Right lung (tissue), 10 donors: ENCODE measurements at places on chromosomes 6 and 20. TPM values are rescaled to one million over a fixed set of nuclear protein-coding genes. Genes with fewer than 3 reads are reported as not detected.

PNPLA1 gene
- polyA plus RNA-seq, result 0.21 TPM

CRISP2 gene
- polyA plus RNA-seq, result 1.2 TPM

HLA-F gene
- polyA plus RNA-seq, result 17.7 TPM

CYP21A2 gene
- 0.63 TPM for polyA plus RNA-seq

- no peak for DNase-seq
Measured at GRCh38 chr6:101878554-101879276, 485.2 kb downstream of the GRIK2 start.

DNA sequence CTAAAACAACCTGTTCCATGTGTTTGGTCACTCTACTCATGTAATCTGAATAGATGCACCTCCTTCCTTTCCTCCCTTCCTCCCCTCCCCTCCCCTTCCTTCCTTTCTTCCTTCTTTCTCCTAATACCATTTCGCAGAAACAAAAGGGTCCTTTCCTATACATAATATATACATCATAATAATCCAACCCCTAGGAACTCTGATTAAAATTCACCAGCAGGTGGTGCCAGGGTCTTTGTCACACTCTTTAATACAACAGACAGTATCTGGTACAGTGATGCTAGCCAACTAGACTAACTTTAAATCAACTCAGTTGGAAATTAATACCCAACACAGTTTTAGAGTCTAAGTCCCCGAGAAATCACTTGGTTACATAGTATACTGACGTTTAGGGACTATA lies 181.2 kb upstream of the SHLD1 start:
- DNase-seq, result peak; percentile 26

DNA sequence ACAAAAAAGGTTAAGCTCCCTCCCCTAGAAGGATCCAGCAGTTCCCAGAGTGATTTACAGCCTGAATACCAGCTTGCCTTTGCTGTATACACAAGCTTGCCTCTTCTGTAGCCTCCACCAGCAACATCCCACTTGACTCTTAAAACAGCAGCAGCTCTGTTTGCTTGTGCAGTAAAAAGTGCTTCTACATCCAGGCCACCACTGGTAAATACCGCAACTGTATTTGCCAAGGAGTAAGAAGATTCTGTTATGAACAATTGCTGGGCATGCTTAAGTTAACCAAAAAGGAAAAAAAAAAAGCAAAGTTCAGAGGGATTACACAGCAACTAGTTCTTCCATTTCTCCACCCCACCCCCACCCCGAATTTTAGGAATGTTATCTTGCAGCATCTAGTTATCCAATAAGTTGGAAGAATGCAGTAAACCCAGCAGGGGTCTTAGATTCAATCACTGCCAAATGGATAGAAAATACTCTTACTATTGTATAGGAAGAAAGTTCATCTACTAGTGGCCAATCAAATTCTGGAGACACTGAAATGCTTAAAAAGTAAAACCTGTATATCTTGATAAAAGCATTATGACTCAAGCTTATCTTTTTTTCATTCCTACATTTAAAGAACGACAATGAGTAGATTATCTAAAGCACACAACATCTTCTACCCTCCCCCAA lies 4.8 kb downstream of the SALL4 start:
- DNase-seq, result no peak

- no peak for DNase-seq
Measured at GRCh38 chr6:169803816-169804340, 52.5 kb downstream of the ERMARD start.

GRCh38 chr6:24859132-24859531 lies 60.4 kb upstream of the ARMH2 start:
- DNase-seq, result no peak

GRCh38 chr6:88666901-88667300 lies 296.5 kb downstream of the RNGTT start:
- DNase-seq, result no peak

DNA sequence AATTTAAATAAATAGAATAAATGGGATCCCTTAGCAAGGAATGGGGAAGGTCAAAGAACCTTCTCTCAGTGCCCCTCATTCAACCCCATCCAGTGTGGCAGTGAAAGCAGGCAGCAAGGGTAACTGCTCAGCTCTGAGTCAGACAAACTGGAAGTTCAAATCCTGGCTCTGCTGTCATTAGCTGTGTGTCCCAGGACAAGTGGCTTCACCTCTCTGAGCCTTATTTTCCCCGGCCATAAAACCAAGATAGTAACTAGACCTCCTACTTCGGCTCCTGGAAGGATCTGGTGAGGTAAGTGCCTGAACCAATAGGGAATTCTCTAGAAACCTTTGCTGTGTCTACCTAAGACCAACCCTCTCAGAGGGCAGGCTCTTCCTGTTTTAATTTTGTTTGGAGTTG lies 4.1 kb downstream of the GHRH start:
- no peak for DNase-seq

DNA sequence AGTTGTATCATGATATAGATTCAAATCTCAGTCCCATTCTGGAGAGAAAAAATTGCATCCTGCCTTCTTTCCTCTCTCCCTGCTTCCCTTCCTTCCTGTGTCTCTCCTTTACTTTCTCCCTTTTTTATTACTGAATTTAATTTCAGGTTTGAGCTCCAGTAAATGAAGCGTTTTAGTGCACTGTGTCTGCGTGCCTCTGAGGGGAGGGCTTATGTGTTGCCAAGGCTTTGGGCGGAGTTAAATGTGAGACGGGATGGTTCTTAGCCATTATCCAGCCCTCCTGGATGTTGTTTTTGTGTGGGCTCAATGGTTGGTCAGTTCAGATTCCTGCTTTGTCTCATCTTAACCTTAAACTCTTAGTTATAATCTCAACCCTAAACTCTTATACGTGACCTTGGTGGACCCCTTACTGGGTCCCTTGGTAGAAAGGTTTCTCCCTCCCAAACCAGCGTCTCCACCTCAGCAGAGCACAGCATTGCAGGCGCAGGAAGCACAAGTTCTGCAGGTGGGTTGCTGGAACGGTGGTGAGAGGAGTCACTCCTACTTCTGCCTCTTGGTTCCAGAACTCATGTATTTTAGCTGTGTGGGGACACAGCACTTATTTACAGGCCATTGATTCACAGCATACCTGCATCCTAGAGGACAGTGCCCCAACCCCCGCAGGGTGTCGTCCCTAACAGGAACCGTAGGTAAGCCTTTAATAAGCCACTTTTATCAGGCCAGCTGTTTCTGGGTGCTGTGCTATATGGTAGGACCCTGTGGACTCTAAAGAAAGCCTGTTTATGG lies 68.5 kb downstream of the DNAH8 start:
- no peak for DNase-seq

DNA sequence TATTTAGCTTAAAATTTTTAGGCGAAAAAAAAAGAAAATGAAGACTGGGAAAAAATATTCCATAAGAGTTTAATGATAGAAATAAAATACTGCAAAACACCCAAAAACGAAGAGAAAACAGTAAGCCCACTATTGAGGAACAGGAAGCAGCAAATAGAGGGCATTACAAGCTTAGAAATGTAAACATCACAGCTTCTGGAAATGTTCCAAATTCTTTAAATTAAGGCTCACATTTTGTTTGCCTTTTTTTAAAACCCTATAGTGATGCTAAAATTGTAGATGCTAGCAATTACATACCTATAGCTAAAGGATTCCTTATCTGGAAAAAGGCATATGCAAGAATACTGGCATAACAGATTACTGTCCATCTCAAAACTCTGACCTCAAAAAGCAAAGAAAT lies 248.6 kb downstream of the KHDRBS2 start:
- peak; percentile 7 for DNase-seq

DNA sequence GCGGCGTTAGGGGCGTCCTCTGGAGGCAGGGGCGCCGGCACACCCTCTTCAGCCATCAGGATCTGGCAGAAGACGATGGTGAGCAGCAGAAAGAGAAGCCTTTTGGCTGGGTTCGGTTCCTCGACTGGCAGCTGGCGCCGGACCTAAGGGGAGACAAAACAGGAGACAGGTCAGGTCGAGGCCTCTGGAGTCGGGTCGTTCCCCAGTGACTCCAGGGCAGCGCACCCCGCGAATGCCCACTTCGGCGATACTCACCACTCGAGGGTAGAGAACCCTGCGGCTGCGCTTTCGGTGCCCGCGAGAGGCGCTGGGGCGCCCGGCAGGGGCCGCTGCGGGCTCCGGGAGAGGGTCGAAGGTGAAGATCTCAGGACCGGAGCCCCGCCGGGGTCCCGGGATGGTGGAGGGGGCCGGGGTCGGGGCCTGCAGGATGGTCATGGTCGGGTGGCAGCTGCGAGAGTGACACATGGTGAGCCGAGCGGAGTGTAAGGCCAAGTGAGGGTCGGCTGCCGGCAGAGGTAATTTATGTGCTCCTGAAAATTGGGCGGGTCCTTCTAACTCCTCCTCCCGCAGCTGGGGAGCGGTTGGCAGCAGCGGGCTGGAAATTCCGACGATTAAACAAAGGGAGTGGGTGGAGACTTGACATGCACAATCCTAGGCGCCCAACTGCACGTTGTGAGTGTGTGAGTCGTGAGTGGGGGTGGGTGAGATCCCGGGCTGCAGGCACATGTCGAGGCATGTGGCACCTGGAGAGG lies at the start of gene IER3:
TSS of gene IER3 (minus strand) at position 494 of the 752 bp plus-strand sequence. CDS start at position 465, 29 bp downstream.
- peak; percentile 86 for DNase-seq
